Tongue (tissue), 3 donors: ENCODE measurements at places on chromosomes 12 and 14.

DNA sequence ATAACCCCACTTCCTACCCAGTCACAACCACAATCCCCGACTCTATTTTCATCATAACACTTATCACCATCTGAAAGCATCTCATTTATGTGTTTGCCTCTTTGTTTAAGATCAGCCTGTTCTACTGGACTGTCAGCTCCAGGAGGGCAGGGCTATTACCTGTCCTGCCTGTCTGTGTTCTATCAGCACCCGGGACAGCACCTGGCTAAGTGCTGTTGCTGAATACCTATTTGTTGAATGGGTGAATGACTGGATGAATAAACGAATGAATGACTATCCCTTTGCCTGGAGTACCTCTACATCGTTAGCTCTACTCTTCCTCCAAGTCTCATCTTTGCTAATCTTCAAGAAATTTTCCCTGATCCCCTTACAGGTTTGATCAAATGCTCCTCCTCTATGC is 69.0 kb downstream of the WSCD2 start:
- DNase-seq: no peak

DNA sequence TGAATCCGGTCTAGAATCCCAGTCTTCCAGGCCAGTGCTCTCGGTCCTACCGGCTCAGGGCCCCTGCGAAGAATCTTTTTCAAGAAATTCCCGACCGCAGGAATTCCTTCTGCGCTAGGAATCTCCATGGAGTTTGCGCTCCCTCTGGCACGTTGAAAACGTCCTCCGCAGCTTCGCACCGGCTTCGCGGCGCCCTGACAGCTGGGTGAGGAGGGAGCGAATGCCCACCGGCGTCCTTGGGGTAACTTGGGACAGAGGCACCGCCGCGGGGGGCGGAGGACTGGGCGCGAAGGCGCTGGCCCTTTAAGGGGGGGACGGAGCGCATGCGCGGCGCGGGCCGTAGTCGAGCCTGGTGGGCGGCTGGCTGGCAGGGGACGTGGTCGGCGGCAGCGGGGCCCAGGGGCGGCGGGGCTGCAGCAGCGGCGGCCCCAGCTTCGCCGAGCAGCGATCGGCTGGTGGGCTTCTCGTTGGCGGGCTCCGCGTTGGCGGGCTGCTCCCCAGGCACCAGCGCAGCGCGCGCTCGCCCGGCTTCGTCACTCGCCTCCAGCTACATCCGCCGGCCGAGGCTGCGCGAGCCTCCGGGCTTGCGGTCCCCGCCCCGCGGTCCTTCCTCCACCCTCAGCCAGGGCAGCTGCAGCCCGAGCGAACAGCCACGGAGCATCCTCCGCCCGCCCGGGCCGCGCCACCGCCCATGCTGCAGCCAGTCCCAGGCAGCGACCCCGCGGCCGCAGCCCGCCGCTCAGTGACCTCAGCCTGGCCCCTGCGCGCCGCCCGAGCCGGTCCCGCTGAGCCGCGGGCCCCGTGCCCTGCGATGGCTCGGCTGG is at the start of gene VASH1:
Gene VASH1, plus strand, starts transcription at position 333 of the 824 bp plus-strand sequence. CDS start 1,354 bp downstream, outside the sequence.
- peak; percentile 86 for DNase-seq

DNA sequence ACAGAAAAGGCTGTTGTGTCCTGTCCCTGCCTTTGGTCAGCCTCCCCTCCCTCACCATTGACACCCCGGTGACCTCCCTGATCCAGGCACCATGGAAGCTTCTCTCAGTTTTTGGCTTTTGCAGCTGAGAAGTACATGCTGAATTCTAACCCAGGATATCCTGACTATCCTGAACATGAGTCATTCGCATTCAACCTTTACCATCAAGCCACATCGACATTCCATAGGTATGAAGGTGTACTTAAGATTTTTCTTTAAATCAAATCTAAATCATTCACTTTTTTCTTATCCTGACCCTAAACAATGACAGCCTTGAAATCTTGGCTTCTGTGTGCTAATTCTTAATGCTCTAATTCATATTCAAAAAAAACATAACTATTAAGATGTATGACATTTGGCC is 8.7 kb upstream of the KRT78 start:
- no peak for DNase-seq

- no peak for DNase-seq
Measured at GRCh38 chr14:37048666-37049071, 123.7 kb downstream of the SLC25A21 start.

DNA sequence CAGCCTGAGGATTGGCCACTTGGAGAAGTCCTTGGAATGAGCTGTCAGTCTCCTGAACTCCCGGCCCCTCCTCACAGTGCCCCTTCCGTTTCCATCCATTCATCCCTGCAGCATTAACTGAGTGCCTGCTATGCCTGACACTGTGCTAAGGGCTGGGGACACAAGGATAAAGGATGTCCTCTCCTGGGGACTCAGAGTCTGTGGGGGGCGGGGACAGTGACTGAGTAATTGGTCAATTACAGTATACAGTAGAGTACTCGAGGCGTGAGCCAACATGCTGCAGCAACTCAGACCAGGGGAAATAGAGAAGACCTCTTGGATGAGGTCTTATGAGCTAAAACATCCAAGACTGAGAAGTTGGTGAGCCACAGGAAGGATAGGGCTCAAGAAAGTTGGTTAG is 43.4 kb upstream of the PWP1 start:
- DNase-seq: no peak

DNA sequence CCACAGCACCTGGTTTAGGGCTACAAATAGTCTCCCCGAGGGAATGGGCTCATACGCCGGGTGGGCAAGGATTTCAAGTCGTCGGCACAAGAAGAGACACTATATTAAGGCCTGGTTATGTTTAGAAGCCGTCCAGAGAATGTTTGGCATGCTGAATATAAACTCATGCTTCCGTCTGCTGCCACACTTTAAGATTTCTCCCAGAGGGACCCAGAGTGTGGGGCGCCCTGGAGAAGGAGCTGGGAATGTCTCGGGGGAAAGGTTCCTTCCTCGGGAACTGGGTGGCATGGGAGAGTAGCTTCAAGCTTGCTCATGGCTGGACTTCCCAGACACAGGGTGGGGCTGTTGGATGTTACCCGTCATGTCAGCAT is 295.7 kb downstream of the CACNA1C start:
- DNase-seq: no peak

GRCh38 chr12:76976777-76977382 is 88.5 kb downstream of the E2F7 start:
- no peak for DNase-seq

- DNase-seq: no peak
Measured at GRCh38 chr12:62130834-62131552, 129.2 kb upstream of the USP15 start.

DNA sequence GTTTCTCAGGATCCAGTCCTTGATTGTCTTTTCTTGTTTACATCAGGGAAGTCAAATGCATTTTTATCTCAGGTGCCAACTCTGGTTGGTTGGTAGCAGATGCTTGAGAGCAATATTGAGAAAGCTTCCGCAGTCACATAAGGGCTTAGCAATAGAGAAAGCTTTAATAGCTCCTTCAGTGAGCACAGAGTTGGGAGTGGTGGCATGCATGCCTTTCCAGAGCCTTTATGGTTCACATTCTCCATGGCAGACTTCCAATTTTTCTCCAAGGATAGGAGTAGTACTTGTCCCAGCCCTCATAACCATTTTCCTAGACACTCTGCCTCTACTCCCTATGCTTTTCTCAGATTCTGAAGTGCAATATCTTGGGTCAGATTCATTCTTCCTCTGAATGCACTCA is 280.4 kb downstream of the AEBP2 start:
- no peak for DNase-seq

GRCh38 chr14:42565556-42565955 is 958.9 kb downstream of the LRFN5 start:
- DNase-seq: no peak

- DNase-seq: no peak
Measured at GRCh38 chr12:6961278-6961694, 9.2 kb downstream of the PHB2 start.

GRCh38 chr14:88551980-88552431 is 2.8 kb downstream of the PTPN21 start:
- peak; percentile 51 for DNase-seq

DNA sequence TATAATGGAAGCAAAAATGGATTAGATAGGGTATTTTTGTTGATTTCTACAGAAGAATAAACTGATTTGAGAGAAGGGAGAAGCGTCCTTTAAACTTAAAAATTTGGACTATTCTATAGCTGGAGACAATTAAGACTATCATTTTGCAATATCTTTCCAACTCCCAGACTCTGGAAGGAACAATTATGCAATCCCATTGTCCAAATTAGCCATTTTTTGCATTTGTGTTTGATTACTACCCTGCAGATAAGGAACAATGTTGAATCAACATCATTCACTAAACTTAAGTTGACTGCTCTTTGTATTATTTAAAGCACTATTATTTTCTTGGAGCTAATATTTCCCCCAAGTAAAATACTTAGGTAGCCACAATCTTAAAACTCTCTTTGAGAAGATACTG is 34.8 kb upstream of the SELPLG start:
- DNase-seq: no peak

DNA sequence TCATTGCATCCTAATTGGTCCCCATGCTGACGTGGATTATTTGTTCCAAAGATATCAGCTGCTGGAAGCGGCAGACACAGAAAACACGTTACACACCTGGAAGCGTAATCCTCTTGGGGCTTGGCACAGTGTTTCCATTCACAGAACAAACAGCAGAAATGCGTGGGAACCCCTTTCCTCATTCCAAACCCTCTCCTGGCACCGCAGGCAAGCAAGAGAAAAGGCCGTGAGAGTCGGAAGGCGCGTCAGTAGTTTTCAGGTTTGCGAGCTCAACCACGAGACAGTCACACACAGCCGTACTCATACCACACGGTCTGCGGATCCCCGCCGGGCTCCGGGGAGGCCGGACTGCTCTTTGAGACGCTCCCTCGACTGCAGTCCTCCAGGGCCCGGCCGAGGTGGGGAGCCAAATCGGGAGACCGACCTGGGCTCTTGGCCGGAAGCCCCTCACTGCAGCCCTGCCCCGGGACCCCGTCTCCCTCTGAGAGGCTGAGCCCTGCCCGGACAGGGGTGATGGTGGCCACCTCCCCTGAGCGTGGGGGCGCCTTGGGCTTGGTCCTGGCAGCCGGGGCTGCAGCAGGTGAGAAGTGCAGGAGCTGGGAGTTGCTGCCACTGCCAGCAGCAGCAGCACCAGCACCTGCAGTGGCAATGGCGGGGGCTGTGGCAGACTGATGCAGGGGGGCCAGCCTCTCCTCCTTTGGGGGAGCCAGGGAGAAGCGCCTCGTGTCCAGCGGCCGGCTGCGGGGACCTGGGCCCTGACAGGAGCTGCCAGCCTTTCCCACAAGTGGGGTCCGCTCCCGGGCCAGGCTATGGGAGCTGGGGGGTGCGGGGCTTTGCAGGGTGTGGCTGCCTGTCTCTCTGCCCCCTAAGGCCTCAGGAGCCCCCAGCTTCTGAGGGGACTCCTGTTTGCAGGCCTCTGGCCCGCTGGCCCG is 28.1 kb upstream of the GPR68 start:
- no peak for DNase-seq

- no peak for DNase-seq
Measured at GRCh38 chr12:2650261-2651067, 144.3 kb upstream of the FKBP4 start.

DNA sequence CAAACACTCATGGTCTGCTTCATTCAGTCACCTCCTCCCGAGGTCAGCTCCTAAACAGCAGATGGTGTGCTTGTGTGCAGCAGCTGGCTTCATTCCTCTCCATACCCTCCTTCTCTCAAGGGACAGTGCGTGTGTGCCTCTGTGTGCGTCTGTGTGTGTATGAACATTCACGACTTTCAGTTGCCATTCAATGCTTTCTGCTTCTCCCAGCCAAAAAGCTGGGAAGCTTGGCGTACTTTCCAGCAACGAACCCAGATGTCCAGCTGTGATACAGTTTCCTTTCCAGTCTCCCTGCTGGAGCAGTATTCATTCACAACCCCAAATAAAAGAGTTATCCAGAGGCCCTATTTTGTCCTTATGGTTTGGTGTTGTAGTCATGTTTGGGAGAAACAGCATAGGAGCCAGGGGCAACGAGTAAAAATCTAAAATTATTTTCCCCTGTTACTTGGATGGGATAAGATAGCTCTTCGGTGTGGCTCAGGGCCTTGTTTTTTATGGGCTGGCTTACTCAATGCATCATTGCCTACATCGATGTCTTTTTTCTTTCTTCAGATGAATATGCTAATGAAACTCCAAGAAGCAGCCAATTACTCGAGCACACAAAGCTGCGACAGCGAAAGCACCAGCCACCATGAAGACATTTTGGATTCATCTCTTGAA is 379.3 kb downstream of the NAV3 start:
- DNase-seq: peak; percentile 85

DNA sequence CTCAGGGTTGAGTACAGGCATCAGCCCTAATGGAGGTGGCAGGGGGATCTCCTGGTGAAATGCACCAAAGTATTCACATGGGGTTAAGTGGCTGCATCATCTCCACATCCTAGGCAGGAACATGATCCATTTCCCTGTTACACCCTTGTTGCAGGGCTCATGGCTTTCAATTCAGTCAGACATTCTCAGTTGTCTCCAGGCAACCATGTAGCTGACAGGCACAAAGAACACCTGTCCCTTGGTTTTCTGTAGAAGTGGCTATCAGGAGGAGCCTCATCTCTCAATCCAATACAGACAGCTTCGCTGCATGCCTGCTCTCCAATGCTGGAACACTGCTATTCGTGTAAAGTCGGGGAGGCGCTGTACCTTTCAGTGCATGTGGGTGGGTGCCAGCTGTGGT is 299.0 kb upstream of the FOXG1 start:
- DNase-seq: peak; percentile 46

DNA sequence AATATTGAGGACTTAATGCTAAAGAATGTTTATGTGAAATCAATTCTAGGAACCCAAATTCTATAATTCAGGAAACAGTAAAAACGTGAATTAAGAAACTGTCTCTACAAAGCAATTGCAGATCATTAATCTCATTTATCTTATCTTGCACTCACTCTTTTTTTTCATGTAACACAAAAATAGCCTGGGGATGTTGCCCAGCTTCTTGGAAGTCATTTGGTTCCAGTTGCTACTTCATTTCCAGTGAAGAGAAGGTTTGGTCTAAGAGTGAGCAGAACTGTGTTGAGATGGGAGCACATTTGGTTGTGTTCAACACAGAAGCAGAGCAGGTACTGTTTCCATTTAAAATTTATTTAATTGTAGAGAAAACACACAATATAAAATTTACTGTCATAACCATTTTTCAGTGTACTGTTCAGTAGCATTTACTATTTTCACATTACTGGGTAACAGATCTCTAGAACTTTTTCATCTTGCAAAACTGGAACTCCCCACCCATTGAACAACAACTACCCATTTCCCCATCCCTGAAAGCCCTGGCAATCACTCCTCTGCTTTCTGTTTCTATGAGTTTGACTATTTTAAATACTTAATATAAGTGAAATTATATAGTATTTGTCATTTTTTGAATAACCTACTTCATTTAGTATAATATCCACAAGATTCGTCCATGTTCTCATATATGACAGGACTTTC is 9.7 kb downstream of the CLEC6A start:
- DNase-seq: no peak
